ENCODE measurements at places on chromosomes 11 and 22. TPM values are rescaled to one million over a fixed set of nuclear protein-coding genes. Genes with fewer than 3 reads are reported as not detected.

- DNase-seq: no peak
These were observed 87.0 kb upstream of the THY1 start for GRCh38 chr11:119509969-119510401.

GRCh38 chr11:27735281-27735680, 35.0 kb upstream of the BDNF start:
- DNase-seq: no peak

GRCh38 chr11:66285250-66285947, 3.5 kb downstream of the YIF1A start:
- no peak for DNase-seq

DNA sequence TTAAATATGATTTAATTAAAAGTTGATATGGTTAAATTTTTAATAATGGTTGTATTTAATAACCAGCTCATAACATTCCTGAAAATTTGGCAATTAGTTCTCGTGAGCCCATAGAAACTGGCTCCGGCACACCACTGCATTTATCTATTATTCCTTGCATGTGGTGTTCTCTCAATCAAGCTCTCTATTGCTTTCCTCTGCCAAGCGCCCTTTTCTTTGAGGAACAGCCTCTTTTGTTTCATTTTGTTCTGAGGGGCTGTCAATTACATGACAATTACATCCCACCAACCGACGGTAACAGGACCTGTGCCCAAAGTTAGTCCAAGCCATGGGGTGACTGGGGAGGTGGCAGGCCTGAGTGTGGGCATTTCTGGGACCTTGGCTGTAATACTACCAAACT, 8.1 kb downstream of the C11orf91 start:
- no peak for DNase-seq

DNA sequence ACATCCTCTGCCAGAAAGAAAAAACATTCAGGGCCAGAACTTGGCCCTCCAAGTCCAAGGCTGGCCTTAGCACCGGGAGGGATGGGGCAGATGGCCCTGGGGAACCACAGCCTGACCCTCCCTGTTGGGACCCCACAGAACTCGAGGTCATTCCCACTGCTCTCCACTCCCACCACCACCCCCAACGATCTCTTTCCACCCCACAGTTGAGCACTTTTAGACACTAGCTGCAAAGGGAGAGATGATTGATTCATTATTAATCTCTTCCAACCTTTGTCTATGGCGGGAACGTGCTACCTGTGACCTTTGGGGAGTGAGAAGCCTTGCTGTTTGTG, 869.7 kb downstream of the BRD1 start:
- no peak for DNase-seq

GRCh38 chr22:49197505-49197904, 630.2 kb downstream of the BRD1 start:
- DNase-seq: no peak

ASCL2 gene
- total RNA-seq: 2.1 TPM

CSNK2A3 gene
- total RNA-seq: 0.92 TPM

PRODH gene
- total RNA-seq: not detected

Data from naive thymus-derived CD4-positive, alpha-beta T cell (primary cell).